ENCODE measurements at places on chromosomes 4 and X.

DNA sequence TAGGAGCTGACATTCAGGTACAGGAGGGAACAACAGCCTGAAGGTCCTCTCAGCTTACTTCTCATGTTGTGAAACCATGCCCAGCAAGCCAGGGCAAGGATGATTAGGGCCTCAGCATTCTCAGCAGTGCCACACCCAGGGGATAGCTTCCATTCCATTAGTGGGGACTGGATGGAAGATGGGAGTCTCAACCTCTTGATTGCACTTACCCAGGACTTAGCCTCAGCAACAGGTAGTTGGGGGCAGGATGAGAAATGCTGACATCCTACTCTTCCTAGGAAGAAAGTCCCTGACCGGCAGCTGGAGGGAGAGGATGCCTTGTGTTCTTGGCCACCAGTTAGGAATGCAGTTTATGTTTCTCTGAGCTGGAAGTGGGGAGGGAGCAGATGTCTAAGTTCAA, 8.8 kb upstream of the BEX3 start:
- no peak for DNase-seq

DNA sequence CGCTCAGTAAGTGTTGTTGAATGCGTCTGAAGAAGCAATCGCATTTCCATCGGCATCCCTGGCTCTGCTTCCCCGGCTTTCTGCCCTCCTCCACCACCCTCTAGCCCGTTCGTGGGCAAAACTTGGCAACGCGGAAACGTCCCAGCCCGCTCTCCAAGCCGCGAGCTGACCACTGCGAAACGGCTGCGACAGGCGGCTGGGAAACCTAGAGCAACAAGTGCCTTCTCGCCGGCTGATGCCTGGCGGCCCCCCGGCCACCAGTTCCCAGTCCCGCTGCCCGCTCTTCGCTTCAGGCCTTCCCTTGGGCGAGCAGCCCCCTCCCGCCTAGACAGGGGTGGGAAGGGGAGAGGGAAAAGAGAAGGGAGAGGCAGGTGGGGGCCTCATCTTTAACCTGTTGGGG, 837 bp downstream of the CITED1 start:
- DNase-seq, result peak; percentile 29

DNA sequence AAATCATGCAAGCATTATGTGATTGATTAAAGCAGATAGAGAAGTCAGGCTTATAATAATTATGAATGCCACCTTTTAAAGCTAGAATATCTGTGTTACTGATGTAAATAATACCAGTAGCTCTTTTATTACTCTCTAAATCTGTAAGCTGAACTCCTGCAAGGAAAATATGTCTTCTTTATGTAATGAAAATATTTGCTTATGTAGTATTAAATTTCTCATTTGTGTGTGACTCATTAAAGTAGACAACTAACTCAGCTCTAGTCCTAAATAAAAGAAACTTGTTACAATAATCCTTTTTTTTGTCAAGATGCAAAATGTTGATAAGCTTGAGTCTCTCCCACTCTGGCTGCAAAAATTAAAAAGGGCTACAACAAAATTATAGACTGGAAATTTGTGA, 137.7 kb upstream of the FAT1 start:
- DNase-seq, result no peak

DNA sequence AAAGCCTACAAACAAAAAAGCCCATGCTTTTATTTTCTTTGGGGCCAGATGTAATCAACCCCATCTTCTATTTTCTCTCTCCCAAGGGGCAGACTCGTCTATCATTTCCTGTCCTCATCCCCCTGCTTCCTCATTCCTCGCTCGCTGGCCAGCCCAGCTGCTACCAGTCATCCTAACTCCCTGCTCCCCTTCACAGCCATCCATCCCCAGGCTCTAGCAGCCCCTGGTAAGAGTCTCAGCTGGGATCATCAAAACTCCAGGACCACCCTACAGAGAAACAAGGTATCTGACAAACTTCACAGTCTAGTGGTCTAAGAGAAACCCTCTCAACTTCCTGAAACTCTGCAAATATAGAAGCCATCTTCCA, 23.6 kb downstream of the SH3KBP1 start:
- no peak for DNase-seq

- DNase-seq, result no peak
Observed at GRCh38 chr4:40144716-40145115, 52.1 kb upstream of the RHOH start.

DNA sequence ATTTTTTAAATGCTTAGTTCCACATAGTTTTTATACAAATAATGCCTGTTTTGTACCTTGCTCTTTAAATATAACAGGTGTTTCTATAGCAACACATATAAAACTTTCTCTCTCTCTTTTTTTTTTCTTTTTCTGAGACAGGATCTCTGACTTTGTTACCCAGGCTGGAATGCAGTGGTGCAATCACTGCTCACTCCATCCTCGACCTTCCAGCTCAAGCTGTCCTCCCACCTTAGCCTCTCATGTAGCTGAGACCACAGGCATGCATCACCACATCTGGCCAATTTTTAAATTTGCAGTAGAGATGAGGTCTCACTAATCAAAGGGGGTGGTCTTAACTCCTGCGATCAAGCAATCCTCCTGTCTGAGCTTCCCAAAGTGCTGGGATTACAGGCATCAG, 18.3 kb upstream of the SULT1E1 start:
- DNase-seq, result no peak

DNA sequence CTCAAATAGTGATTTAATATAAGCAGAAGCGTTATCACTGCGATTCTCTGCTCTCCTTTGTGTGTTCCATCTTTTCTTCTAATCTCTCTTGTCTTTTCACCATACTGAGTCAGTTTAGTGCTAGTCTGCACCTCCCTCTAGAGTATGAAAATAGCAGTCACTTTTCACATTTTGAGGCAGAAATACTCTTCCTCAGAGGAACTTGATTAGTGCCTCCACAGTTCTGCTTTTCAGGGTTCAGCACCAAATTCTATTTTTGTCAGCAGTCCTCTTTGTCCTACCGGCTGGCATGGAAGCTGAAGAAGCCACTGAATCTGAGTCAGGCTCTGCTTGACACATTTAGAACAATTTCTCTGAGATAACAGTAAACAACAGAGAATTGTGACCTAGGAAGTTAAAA, 49.7 kb upstream of the ANKRD17 start:
- peak; percentile 72 for DNase-seq

GRCh38 chr4:172865103-172865502, 303.5 kb upstream of the GALNT7 start:
- DNase-seq, result no peak

DNA sequence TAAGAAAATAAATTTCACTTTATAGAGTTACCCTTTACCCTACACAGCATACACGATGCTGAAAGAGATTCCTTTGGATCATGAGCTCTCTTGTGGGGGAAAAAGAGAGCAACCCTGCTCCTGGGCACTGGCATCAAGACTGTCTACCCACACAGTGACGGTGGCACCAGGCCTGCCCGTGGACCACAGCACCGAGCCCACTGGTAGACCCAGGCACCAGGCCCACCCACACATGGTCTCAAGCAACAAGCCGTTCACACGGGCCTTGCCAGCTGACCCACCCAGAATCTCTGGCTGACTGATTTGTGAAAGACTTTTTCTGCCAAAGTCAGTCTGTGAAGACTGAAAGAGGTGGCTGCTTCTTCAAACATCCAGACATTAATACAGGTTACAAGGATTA, 6.7 kb downstream of the CFI start:
- DNase-seq, result no peak

- DNase-seq, result no peak
Observed at GRCh38 chr4:81038636-81039350, 8.3 kb downstream of the BMP3 start.
